ENCODE measurements at places on chromosomes 6 and 20. TPM values are rescaled to one million over a fixed set of nuclear protein-coding genes. Genes with fewer than 3 reads are reported as not detected.

GRCh38 chr6:49142421-49143151 is 320.5 kb downstream of the MMUT start:
- DNase-seq = no peak

DNA sequence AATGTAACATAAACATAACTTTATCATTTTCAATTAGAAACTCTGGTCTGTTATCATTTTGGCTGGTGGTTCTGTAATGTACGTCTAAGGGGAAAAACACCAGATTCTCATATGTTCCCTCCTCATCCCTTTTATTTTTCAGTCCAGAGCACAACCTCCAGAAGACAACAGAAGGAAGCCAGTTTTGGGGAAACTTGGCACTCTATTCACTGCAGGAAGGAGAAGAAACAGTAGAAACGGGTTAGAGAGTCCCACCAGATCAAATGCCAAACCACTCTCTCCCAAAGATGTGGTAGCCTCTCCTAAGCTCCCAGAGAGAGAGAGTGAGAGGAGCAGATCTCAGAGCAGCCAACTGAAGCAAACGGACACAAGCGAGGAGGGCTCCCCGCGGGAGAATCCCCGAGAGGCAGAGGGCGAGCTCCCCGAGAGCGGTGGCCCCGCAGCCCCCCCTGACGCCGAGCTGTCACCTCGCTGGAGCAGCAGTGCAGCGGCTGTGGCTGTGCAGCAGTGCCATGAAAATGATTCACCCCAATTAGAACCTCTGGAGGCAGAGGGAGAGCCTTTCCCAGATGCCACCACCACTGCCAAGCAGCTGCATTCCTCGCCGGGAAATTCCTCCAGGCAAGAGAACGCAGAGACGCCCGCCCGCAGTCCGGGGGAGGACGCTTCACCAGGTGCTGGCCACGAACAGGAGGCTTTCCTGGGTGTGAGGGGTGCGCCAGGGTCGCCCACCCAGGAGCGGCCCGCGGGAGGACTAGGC is 117.8 kb downstream of the RTN4IP1 start:
- DNase-seq = peak; percentile 63

The HNF4A gene
- not detected for total RNA-seq

- DNase-seq = no peak
Observed at GRCh38 chr6:49565855-49566254, 15.4 kb downstream of the C6orf141 start.

The TCP11 gene
- total RNA-seq = not detected

GRCh38 chr6:4973982-4974745 is 29.7 kb downstream of the RPP40 start:
- peak; percentile 68 for DNase-seq

The DEFB116 gene
- total RNA-seq = not detected

The ARMC2 gene
- 2.5 TPM for total RNA-seq

The MUC21 gene
- total RNA-seq = not detected

GRCh38 chr6:43838276-43839036 is 68.4 kb downstream of the VEGFA start:
- peak; percentile 77 for DNase-seq

- DNase-seq = peak; percentile 63
Observed at GRCh38 chr6:146543940-146544615, 445 bp downstream of the RAB32 start.

The MYCT1 gene
- total RNA-seq = 2.6 TPM

- DNase-seq = no peak
Observed at GRCh38 chr20:53576586-53577318, 16.9 kb downstream of the ZNF217 start.

The BPIFB4 gene
- not detected for total RNA-seq

The ETV7 gene
- 0.09 TPM for total RNA-seq

The BPIFB2 gene
- not detected for total RNA-seq

DNA sequence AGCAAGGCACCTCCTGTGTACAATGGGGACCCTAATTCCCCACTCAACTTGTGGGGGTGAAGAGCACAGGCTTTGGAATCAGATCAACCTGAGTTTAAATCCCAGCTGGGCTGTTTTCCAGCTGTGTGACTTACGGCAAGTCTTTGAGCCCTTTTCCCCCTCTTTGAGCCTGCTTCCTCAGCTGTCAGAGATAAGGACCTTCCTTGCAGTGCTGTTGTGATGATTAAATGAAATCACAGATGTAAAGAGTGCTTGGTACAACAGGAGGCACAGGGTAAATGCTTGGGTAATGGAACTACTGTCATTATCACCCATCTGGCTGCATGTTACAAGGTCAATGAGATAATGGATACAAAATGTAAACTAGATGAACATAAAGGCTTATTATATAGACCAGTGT is 3.2 kb downstream of the SNX21 start:
- DNase-seq = peak; percentile 70

GRCh38 chr20:14065774-14066173 is 70.5 kb downstream of the MACROD2 start:
- DNase-seq = no peak

The CYP21A2 gene
- total RNA-seq = 1.3 TPM

The SMOC2 gene
- not detected for total RNA-seq

DNA sequence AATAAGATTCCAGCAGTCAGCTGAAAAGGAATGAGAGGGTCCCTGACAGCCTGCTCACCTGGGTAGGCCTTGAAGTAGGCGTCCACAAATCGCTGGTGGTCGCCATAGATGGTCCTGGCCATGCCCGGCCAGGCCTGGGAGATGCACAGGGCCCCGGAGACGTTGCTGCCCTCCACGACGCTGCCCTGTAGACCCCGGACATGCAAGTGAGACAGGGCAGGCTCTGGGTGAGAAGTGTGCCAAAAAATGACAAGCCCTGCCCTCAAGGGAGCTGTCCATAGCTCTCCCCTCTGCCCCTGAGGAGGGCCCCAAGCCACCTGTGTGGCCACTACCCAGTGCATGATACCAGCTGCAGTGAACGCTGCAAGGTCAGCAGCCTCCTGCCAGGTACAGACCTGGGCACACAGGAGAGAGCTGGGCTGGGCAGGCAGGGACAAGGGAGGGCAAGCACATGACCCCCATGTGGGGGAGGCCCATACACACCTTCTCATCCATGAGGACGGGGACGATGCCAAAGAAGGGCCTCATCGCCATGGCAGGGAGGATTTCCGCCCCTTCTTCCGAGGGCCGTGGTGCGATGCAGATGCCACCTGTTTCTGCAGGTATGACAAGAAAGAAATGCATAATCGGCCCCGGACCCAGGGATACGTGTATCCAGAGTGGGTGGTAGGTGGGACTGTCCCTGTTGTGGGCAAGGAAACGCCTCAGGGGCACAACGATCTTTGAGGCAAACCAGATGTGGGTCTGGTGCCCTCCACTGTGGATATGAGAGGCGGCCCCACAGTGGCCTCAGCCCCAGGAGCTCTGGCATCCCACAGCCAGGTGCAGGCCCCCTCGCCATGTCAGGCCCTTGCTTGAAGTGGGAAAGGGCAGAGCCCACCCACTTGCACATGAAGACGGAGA is 21.2 kb upstream of the APMAP start:
- DNase-seq = no peak

DNA sequence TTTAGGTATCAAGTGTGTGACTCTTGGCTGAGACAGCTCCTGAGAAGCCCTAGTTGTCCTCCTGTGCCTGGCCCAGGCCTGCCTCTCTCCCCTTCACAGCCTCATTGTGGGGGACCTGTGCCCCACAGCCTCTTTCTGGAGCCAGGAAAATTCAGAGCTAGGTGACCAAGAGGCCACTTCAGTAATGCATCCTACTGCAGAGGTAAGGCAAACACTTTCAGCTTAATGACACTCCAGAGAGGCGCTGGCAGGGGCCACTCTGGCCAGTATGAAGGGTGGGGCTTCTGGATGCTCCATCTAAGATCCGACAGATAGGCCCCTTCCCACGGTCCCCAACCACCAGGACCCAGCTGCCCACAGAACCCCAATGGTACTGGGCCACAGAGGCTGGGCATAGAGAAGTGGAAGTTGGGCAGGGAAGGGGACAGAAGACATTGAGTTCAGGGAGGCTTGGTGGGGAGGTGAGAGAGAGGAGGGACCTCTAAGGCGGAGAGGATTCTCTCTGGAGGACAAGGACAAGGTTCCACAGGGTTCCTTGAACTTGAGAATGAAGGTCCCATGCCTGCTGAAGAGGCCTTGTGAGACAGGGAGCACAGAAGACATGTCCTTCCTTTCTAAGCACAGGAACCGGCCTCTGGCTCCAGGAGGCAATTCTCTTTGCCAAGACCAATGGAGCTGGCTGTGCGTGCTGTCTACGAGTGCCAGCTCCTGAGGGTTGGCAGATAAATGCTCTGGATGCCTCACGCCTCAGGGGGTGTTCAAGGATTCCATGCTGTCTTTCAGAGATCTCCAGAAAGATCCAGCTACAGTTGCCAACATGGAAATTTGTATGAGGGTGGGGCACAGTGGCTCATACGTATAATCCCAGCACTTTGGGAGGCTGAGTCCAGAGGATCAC is 46.4 kb upstream of the TGM2 start:
- DNase-seq = peak; percentile 49

- DNase-seq = no peak
Observed at GRCh38 chr20:52667358-52667757, 304.8 kb upstream of the TSHZ2 start.

- no peak for DNase-seq
Observed at GRCh38 chr6:135743476-135743875, 108.0 kb upstream of the PDE7B start.

The NECAB3 gene
- 17.6 TPM for total RNA-seq

- no peak for DNase-seq
Observed at GRCh38 chr20:36850759-36851158, 25.2 kb upstream of the TLDC2 start.

The UNC5CL gene
- total RNA-seq = 0.74 TPM

The PRSS35 gene
- 3.5 TPM for total RNA-seq

DNA sequence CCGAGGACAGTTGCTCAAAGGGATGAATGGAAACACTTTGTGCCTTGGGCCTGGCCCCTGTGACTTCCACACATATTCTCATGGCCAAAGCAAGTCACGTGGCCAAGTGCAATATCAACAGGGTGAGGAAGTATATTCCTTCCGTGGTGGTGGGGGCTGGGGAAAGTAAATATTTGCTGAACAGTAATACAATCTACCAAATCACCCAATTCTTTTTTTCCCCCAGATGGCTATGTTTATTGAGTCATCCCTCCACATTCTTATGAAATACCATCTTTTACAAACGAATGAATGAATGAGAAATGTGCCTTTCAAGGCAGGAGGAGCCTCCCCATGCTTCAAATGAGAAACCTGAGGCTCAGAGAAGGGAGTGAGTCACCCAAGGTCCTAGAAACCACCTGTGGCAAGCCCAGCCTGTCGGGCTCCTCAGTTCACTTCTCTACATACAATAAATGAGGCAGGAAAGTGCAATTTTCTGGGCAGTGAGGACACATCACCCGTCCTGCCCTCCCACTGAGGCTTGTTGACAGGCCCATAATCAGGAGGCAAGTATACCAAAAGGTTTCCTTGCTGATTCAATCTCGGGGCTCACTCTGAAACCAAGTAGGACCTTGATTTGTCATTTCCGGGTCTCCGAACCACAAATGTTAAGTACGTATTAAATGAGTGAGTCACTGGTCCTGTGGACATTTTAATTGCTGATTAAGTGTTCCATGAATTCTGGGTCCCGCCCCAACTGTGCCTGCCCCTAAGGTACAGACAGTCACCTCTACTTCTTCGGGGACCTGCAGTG is 25.3 kb upstream of the TOP1 start:
- peak; percentile 92 for DNase-seq

- DNase-seq = no peak
Observed at GRCh38 chr6:2183246-2183645, 62.2 kb downstream of the GMDS start.

GRCh38 chr6:13466304-13467215 is 20.8 kb downstream of the GFOD1 start:
- DNase-seq = no peak

The TENT5A gene
- 40.0 TPM for total RNA-seq

- no peak for DNase-seq
Observed at GRCh38 chr20:49248301-49248700, 29.1 kb downstream of the DDX27 start.

GRCh38 chr20:11608736-11609135 is 309.0 kb upstream of the BTBD3 start:
- DNase-seq = no peak

DNA sequence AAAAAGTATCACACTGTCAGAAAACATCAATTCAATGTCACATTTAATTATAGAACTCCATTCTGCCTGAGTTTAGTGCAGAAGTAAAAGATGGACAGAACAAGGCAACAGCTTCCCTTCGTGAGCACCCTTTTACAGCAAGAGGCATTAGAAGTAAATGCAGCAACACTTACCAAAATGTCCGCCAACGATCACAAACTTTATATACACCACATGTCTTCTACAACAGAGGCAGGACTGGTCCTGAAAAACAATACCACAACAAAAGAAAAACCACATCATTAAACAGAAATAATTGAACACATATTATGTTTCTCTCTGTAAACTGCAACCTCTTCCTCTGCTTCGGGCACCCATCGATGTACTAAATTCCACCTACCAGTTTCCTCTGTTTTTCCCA is 92.9 kb downstream of the FYN start:
- no peak for DNase-seq

GRCh38 chr20:47481330-47482216 is 20.1 kb upstream of the NCOA3 start:
- DNase-seq = no peak

The UBE2C gene
- total RNA-seq = 53.3 TPM

DNA sequence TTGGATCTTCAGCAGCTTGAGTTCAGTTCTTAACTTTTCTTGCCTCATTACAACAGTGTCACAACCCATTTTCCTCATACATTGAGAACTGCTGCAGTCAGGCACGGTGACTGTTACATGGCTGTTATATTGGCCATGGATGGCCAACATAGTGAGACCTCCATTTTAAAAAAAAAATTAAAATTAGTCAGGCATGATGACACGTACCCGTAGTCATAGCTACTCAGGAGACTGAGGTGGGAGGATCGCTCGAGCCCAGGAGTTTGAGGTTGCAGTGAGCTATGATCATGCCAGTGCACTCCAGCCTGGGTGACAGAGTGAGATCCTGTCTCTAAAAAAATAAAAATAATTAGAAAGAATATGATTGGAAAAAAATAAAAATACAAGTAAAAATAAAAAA is 9.9 kb upstream of the MMP24 start:
- no peak for DNase-seq

DNA sequence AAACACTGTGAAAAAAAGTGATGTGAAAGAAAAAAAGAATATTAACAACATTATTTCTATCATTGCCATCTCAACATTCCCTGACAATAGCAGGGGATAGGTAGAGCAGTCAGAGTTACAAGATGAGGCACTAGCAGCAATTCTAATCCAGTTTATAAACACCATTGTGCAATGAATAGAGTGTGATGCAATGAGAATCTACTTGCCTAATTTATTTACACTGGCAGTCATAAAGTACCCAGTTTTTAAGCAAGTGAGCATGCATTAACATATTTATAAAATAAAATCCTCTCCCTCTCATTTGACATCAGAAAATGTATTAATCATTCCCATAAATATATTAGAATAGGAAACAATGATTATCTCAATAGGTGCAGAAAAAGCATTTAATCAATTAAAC is 2.5 kb upstream of the MANEA start:
- peak; percentile 69 for DNase-seq

The GPR31 gene
- not detected for total RNA-seq

GRCh38 chr6:35925961-35926360 is 5.1 kb upstream of the SRPK1 start:
- no peak for DNase-seq

The C20orf141 gene
- total RNA-seq = not detected

The WFDC12 gene
- total RNA-seq = not detected

The APOBEC2 gene
- 0.16 TPM for total RNA-seq
